Spleen (tissue), 13 donors: ENCODE measurements at places on chromosomes 1 and 21. TPM values are rescaled to one million over a fixed set of nuclear protein-coding genes. Genes with fewer than 3 reads are reported as not detected.

DNA sequence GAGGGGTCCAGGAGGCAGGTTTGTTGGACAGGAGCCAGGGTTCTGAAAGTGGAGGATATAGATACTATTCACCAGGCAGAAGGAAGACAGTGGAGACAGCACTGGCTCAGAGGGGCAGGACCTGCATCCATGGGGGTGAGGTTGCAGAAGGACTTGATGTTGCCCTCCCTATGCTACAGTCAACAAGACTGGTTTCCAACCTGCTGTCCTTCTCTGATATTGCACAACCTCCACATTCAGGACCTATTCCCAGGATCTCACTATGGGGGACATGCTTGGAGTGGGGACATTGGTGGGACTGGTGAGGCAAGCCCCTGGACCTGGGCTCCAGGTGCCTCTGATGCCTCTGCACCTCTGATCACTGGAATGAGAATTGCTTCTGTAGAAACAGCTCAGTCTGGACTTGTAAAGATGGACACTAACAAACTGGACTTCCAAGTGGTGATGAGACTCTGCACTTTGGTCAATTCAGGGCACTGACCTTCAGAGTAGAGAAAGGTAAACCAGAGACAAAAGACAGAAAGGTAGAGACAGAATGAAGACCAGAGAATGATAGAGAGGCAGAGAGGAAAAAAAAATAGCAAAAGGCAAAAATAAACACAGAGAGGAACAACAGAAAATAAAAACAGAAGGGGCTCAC, 1.6 kb downstream of the SMCP start:
- no peak for DNase-seq

DNA sequence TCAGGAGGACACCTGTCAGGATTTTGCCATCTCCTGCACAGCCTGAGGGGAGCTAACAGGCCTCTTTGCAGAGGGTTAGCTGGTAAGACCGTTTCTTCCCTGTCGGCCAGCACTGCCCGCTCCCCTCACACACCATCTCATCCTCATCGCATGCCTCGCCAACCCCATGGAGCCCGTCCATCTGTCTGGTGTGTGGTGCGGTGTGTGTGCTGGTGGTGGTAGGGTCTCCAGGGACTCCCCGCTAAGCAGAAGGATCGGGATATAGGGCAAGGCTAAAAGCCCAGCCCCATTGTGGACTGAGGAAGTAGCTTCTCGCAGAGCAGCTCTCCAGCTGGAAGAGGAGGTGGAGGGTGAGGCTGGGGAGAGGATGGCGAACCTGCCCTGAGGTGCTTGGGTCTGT, 6.8 kb upstream of the SFN start:
- DNase-seq: no peak

GRCh38 chr1:34373912-34374311, 197.2 kb downstream of the C1orf94 start:
- DNase-seq: no peak

DNA sequence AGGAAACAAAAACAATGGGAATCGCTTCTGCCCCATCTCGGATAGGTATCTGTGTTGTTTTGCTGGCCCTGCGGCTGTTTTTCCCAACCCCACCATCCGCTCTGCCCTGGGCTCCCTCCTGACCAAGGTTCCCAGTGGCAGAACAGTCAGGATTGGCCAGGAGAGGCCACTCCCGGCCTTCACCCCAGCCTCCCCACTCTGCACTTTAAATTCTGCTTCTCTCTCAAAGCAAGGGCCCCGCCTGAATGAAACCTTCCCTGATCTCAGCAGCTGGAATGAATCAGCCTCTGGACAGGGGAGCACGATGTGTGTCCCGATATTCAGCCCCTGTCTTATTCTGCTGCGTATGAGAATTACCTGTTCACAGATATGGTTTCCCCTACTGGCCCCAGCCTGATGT, 16.3 kb downstream of the C1orf115 start:
- no peak for DNase-seq

DNA sequence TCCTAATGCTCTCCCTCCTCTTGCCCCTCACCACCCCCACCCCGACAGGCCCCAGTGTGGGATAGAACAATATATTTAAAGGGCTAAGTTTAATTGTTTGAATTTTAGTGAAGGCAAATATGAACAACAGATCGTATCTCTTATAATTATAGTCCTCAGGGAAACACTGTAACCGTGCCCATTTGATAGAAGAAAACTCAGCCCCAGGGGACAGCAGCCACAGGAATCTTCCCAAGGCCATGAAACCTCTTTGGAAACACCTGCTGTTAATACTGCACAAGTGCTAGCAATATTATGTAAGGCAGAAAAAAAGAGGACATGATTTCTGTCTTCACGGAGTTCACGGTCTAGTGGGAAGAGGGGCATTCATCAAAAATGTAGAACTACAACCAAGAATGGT, 142.2 kb downstream of the URB2 start:
- DNase-seq: no peak

GRCh38 chr1:109993885-109994284, 9.3 kb downstream of the AHCYL1 start:
- DNase-seq: no peak

Gene RBP7
- total RNA-seq: 40.4 TPM

GRCh38 chr1:6121021-6121421, 59.1 kb downstream of the CHD5 start:
- DNase-seq: peak; percentile 51
